ENCODE measurements at places on chromosomes 4 and X.
A peak's percentile ranks its signal among the peaks of the same experiment; 100 is the strongest.

DNA sequence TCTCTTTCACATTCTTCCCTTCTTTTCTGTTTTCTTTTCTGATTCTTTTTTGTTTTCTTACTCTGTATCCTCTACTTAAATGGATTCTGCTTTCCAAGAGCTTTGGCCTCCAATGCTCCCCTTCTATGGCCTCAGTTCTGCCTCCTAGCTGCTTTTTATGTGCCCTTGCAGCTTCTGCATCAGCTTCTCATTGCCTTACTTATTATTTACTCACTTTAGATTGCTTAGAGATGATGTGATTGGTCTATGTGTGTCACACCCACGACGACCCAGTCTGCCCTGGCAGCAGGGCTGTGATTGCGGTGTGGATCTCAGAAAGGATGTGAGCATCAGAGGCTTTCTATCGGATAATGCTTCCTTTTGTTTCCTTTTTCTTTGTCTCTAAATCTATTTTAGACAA, 71.8 kb upstream of the SMARCA5 start:
- no peak for DNase-seq

GRCh38 chr4:174263445-174263736, 20.1 kb downstream of the FBXO8 start:
- no peak for DNase-seq

- no peak for DNase-seq
Observed at GRCh38 chr4:55186700-55187099, 61.3 kb upstream of the KDR start.

DNA sequence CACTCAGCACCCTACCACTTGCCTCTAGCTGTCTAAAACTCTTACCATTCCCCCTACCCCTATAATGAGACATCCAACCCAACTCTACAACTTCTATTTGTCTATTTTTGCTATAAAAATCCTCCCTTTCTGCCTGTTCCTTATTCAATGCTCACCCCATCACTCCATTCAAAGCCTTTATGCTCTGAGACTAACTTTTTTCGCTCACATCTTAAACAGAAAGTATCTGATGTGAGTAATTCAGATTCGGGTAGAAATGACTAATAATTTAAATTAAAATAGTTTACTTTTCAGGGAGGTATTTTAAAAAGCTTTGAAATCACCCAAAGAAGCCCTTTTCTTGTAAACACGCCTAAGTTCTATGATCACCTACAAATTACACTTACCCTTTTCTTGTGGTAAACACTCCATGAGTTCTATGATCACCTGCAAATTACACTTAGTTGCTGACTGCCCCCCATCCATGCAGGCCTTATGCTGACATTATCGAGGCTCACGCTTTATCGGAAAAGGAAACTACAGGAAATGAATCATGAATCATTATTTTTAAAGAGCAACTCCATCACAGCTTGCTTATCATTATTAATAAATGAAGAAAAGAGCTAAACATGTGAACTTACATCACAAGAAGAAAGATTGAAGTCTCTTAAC, 168.7 kb upstream of the PPP1R2C start:
- DNase-seq, result no peak

DNA sequence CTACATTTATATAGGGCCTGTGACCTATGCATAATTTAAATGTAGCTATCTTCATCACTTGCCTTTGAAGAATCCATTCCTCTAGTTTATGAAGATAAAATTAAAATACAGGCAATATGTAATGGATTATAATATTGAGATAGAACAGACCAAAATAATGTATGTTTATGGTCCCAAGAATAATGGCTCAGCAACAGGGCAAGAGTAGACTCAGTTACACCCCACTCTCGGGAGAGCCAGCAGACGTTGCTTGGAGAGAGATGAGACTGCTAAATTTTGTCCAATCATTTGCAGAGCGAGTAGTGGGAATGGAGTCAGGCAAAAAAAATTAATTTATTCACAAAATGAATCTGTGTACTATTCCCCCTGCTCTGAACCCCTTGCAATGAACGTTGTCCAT, 223.2 kb upstream of the FAT4 start:
- no peak for DNase-seq

DNA sequence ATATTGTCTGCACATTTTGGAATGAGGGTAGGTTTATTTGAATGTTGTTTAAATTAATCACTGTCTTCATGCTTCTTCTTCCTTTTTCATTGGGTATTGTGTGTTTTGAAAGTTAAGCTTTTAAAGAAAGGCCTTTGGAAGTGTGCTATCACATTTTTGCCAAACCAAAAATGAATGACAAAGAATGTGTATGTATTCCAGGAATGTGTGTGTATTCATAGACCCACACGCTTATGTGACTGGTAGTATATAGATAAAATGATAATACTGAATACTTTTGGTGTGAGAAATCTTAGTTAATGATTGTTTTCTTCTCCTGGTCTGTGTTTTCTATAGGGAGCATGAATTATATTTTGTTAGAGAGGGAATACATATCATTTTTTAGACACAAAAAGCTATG, 404.4 kb downstream of the TLL1 start:
- no peak for DNase-seq

DNA sequence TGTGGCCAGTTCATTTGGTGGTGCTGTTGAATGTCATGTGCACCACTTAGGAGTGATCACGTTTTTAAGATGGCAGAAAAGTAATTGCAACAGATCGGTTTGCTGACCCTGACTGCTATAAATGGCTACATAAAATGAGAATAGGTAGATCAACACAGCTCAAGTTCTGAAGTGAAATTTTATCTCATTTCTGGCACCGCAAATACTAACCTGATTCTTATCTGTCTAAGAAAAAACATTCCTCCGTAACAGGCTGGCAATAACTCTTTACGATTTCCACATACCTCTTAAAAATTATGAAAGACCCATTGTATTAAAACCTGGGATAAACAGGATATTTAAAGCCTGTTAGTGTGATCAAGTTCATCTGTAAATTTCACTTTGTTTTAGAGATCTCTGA, 387.5 kb downstream of the PDGFC start:
- no peak for DNase-seq

GRCh38 chrX:148159796-148160195, 178.7 kb downstream of the FMR1NB start:
- DNase-seq, result no peak

DNA sequence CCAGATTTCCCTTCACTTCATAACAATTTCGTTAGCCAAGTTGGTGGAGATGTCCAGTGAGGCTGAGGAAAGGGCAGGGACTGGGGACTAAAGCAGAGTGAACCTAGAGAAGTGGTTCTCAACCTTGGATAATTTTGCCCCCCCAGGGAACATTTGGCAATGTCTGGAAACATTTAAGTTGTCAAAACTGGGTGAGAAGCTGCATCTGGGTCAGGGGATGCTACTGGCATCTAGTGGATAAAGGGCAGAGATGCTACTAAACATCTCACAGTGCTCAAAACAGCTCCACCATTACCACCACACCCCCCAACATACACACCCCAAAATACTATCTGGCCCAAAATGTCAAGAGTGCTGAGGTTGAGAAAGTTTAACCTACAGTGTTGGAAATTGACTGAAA, 32.0 kb upstream of the FGF16 start:
- no peak for DNase-seq

DNA sequence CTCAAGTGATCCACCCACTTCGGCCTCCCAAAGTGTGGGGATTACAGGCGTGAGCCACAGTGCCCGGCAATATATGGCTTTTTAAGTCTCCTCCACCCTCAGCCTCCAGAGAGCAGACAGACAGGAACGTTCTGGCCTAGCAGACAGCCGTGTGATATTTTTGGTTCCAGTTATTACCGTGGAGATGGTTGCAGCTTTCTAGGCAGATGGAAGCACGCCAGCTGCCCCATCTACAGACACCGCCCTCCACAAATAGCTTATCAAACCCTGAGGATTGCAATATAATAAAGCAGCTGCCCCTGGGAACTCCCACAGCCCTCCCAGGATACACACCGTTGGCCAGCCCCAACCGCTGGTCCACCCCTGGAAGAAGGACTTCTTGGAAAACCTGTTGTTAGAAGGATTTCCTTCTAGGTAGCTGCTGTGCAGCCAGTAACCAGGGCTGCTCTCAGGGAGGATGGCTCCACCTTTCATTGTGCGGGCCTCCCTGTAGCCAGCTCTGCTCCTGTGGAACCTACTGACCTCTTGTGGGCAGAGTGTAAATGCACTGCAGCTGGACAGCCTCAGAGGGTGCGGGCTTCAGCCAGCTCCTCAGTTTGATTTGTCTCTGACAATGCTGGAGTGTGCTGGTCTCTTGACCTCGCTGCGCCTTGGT, 44.0 kb downstream of the SLC25A5 start:
- peak; percentile 80 for DNase-seq

GRCh38 chr4:69617083-69617694, 22.3 kb downstream of the UGT2A2 start:
- peak; percentile 58 for DNase-seq

- DNase-seq, result no peak
Observed at GRCh38 chr4:36029951-36030350, 214.4 kb downstream of the ARAP2 start.

GRCh38 chrX:24563291-24564010, 83.7 kb downstream of the PCYT1B start:
- no peak for DNase-seq

- DNase-seq, result no peak
Observed at GRCh38 chr4:41567186-41567585, 29.2 kb downstream of the LIMCH1 start.

DNA sequence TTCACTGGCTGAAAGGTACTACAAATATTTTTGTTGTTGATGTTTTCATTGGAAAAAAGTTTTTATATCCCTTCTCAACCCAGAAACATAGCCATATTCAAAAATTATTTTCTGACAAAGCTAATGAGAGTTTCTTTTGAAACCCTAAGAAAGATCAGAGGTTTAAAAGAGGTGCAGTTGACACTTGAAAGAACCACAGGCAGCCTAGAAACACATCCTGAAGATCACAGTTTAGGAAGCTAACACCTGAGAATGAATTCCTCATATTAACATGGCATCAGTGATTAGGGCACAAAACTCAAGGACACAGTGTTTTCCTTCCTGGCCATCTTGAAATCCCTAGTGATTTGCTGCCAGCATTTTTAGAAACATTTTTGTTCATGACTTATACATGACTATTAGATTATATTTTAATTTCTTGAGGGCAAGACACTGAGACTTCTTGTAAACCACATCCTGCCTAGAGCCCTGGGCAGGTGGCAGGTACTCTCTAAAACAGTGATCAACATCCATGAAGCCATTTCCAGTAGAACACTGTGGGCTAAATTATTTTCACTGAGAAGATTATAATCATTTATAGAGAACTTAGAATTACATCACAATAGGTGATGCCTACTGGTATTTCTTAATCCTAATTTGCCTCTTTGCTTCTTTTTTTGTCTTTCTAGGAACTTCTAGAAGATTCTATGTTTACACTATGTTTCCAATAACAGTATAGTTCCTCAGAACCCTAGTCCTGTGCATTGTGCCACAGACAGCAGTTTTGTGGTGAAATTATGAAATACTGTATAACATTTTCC, 80.0 kb downstream of the ARSJ start:
- DNase-seq, result peak; percentile 85

- peak; percentile 86 for DNase-seq
Observed at GRCh38 chrX:39953879-39954278, 143.9 kb downstream of the BCOR start.

DNA sequence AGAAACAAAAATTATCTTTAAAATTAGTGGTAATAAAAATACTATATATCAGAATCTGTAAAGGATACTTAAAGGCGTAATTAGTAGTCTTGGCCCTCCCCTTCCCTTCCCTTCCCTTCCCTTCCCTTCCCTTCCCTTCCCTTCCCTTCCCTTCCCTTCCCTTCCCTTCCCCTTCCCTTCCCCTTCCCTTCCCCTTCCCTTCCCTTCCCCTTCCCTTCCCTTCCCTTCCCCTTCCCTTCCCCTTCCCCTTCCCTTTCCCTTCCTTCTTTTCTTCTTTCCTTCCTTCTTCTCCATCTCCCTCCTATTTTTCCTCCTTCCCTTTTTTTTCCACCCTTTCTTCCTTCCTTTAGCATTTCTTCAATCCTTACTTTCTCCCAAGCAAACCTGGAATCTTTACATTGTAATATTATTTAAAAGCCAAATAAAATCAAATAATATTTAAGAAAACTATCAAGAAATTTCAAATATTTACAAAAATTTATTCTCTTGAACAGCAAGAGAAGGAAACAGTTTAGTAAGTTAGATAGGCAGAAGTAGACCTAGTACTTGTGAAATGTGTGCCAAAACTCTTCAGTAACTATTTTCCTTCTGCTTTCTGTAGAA, 379.8 kb upstream of the ATOH1 start:
- DNase-seq, result no peak

DNA sequence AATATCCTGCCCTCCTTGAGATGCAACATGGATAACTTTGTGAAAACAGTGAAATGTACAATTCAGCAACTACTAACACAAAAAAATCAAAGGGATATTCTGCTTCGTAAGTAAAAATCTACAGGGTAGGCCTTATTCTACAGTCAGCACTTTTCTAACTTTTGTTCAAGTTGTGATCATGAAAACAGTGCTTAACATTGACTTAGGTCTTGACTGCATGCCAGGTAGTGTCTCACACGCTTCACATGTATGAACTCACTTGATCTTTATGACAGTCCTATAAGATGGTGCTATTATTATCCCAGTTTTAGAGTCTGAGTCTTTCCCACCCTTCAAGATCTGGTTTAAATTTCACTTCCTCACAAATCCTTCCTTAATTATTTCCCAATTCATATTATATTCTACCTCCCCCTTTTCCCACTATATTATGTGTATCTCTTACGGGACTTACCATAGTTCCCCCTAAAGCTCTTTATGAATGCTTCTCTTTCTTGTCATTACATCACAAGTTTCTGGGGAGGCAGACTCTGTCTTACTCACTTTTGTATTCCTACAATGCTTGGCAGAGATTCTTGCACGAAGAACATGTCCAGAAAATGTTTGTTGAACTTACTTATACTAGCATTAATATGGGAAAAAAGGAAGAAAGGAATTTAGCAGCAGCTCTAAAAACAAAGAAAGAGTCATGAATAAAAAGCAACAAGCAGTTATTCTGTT, 179.8 kb downstream of the SCFD2 start:
- no peak for DNase-seq

- no peak for DNase-seq
Observed at GRCh38 chr4:37885496-37885895, 5.4 kb upstream of the TBC1D1 start.

DNA sequence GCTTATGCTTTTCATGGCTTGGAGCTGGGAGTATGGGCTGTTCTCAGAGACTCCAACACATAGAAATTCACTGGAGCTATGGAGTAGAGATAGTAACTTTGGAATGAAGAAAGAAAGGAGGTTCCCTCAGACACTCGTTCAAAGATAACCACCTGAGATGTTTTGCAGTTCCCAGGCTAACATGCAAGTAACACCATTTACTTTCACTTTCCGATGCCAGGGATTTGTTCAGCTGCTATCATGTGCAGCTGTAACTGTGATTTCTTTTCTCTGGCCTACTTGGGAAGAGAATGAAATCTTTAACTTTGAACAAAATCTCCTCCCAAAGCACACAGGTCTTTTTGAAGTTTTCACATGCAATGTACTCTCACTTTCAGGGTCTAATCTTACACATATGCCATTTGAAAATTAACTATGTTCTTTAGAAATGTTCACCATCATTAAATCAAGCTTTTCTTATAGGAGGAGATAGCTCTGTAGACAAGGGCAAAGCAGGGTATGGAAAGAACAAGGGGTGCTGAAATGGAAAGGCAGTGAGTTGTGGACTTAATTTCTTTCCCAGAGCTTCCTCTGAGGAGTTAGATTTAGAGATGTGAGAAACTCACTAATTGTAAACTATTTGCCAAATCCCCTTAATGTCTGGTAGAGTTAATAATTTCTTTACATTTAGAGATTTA, 514.3 kb downstream of the PDHA2 start:
- DNase-seq, result peak; percentile 15

Measured in kidney tubule cell (primary cell).